ENCODE measurements at places on chromosomes 3 and 15. TPM values are rescaled to one million over a fixed set of nuclear protein-coding genes. Genes with fewer than 3 reads are reported as not detected.
A peak's percentile ranks its signal among the peaks of the same experiment; 100 is the strongest.

DNA sequence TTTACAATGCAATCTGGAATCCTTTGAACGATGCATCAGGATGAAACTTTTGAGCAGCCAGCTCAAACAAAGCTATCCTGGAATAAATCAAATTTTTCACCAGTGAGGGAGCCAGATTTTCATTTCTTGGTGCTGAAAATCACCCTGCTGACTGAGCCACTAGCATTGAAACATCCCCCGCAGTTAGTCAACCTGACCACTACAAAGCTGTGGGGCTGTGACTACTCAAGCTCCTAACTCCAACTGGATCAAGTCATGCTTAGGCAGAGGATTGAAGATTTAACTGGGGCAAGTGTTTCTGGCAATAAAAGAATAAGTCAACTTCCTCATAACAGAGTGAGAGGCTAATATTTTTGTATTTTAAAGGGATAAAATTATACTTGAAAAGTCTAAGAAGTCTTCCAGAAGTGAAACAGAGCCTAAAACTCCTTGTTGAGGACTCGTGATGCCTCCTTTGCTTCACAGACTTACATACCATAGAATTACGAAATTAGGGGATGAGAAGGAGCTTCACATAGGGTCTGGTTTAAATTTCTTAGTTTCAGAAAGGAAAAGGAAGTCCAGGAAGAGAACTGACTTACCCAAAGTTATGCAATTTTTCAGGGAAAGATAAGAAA is 177.8 kb downstream of the SERPINI1 start:
- peak; percentile 35 for DNase-seq

The PARP14 gene
- total RNA-seq, result 1.0 TPM

The PTH1R gene
- total RNA-seq, result 101 TPM

- DNase-seq, result peak; percentile 91
Measured at GRCh38 chr3:16600780-16601536, 4.3 kb downstream of the DAZL start.

DNA sequence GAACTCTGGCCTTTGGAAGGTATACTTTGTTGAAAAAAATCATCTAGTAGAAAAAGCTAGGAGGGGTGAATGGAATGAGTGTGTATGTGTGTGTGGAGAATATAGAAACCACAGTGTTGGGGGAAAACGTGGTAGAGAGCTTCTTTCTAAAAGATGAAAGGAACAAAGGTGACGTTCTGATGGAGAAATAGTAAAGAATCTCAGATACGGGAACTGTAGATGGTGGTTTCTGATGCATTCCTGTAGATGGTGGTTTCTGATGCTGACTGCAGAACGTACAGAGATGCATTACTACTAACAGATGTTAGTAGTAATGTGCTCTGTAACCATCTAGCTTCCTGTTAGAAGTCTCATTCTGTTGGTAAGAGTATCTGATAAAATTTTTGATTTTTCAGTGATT is 60.2 kb downstream of the VPS8 start:
- DNase-seq, result no peak

The DNAH12 gene
- total RNA-seq, result 0.57 TPM

GRCh38 chr3:45497963-45498362 is 96.6 kb upstream of the LIMD1 start:
- no peak for DNase-seq

GRCh38 chr3:38168151-38169026 is 3.1 kb downstream of the OXSR1 start:
- DNase-seq, result peak; percentile 42

- no peak for DNase-seq
Measured at GRCh38 chr3:149726716-149727407, 25.4 kb downstream of the COMMD2 start.

The ZNF385D gene
- total RNA-seq, result 1.3 TPM

DNA sequence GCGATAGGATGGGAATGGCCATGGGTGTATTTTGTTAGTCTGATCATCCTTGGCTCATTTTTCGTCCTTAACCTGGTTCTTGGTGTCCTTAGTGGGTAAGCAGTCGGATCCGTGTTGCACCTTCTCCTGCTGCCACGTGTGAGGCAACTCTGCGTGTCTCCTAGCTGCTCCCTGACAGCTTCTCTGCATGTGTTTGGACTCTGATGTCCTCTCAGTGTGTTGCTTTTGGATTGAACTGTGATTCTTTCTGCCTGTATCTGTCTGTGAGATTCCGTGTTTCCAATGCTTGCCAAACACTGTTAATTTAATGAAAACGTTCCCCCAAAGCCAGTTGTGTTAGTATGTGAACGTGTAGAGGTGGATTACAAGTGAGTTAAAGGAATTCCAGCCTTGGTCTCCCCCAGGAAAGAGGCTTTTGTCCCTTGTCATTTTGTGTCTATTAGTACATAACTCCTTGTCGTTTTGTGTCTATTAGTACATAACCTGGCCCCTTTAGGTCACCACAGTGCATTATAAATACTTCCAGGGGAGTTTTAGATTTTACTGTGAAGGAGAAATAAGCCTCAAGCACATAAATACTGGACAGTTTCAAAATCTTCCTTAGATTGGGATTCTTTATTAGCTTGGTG is 172.4 kb downstream of the CHDH start:
- DNase-seq, result no peak

GRCh38 chr15:101476756-101477155 is 12.8 kb downstream of the PCSK6 start:
- DNase-seq, result no peak

The TLR9 gene
- total RNA-seq, result not detected

The ZCWPW2 gene
- 0.70 TPM for total RNA-seq

DNA sequence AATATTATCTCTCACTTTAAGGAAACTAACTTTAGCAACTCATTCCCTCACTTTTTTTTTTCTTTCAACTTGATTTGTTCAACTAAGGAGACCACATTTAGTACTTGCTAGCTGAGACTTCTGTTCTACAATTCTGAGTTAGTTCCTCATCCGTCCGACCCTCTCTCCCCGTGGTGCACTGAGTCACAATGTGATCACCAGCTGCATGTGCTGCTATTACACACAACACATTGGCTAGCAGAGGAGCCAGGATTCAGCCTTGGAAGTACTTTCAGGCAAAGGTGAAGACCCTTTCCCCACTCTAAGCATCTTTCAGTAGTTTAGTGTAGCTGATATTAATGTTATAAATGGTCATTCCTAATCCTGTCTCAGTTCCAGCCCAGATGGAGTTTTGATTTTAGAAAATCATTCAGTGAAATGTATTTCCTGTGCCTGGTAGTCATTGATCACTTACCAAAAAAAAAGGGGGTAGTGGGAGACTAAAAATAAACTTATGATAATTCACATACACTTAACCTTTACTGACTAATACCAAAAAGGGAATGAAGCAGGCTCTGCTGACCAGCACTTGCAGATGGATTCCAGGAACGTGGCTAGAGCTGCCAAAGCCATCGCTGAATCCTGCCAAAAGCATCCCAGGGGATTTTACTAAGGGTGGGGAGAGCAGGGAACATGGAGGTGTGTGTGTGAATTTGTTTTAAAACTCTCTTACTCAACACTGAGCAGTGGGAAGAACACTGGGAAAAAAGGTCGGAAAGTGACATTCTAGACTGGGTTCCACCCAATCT is 424.8 kb downstream of the LPP start:
- peak; percentile 14 for DNase-seq

The PARP9 gene
- 0.42 TPM for total RNA-seq

DNA sequence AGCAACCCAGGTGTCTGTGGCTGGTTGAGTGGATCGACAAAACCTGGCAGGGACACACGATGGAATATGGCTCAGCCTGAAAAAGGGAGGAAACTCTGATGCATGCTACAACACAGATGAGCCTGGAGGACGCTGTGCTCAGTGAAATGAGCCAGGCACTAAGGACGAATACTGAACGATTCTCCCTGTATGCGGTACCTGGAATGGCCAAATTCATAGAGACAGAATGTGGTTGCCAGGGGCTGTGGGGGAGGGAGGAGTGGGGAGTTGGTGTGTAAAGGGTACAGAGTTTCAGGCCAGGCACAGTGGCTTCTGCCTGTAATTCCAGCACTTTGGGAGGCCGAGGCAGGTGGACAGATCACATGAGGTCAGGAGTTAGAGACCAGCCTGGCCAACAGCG is 35.1 kb downstream of the PCSK6 start:
- no peak for DNase-seq

The RBPMS2 gene
- 18.4 TPM for total RNA-seq

GRCh38 chr3:141663993-141664392 is 74.1 kb upstream of the RNF7 start:
- peak; percentile 46 for DNase-seq

DNA sequence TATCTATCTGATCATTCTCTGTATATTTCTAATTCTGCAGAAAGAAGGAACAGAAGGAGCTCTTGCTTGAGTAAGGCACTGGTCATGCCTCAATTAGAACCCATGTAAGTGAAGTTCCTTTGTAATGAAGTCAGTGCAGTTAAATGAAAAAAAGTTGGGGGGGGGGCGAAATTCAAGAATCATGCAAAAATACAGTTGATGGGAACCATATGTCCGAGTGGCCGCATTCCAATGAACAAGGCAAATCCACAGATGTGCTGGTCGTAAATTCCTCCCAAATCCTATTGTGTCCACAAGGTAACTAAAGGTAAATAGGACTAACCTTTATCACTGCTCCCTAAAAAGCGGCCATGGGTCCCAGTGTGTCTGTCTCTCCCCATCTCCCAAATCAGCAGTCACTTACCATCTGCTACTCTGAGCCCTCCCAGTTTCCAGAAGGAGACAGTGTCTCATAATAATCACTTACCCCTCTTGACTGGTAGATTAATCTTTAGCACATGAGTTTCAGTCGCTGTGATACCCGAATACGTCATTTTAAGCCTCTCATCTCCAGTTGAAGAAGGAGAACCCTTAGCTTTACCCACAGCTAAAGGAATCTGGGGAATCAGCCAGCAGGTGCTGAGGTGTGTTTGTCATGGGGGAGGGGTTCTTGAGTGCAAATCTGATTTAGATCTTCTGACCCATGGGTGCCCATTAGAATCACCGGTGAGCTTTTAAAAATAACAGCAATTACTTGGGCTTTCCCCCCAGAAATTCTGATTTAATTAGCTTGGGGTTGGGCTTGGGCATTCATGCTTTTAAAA is 56.3 kb upstream of the EPHB3 start:
- DNase-seq, result no peak

GRCh38 chr3:150232992-150233451 is 175.1 kb upstream of the TSC22D2 start:
- DNase-seq, result peak; percentile 66

DNA sequence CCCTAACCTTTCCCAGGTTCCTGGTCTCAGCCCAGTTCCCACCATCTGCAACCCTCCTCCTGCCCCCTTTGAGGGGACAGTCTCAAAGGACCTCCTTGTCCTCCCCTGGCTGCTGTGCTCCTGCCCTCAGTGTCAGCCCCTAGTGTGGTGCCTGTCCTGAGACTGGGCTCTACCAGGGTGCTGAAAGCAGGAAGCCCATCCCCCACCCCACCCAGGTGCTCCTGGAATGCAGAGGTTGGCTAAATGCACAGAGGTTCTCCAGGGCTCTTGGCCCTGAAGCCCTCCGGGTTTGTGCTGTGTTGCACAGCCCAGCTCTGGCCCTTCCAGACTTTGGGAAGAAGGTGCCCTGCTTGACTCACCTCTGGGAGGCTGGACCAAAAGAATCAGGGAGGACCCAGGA is 21.8 kb downstream of the C3orf18 start:
- DNase-seq, result no peak

DNA sequence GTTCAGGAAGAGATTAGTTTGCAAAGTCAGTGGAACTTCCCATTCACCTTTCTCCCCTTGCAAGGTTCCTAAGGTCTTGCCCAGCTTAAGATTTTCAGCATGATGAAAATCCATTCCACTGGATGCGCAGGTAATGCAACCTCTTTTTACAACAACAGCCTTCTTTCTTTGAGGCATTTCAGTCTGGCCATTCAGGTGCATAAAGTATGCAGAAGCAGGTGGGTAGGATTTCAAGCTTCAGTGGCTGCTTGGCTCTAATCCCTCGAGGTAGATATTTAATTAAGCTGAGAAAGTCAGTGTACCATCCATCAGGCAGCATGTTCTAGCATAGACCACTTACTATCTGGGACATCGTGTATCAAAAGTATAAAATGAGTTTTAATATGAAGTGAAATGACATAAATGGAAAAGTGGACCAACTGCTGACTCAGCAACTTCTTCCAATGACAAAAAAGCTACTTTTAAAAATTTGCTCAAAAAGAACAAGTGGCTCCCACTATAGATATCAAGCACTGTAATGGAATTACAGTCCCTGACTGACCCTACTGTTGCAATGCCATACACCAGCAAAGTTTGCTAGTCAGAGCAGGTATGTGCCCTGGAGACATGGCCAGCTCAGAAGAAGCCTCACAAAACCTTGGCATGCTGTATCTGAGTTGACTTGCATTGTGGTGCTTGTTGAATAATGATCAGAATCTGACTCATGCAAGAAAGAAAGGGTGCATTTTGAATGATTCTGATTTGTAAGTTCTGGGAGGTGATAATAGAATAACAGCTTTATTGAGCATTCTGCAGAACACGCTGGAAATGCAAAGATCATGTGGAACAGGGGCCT is 459.9 kb upstream of the MCTP2 start:
- no peak for DNase-seq

DNA sequence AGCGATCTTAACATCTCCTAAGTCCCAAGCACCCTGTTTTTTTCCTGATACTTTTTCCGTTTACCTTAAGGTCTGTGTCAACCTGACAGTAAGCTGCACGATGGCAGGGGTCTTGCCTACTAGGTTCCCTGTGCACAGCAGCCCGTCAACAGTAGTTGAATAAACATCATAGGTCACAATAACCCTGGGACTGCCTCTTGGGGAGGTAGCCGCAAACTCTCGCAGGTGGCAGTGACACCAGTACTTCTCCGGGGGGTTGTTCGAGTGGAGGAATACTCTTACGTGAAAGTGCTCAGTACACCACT is 365 bp upstream of the PDCD6IP start:
- DNase-seq, result no peak

DNA sequence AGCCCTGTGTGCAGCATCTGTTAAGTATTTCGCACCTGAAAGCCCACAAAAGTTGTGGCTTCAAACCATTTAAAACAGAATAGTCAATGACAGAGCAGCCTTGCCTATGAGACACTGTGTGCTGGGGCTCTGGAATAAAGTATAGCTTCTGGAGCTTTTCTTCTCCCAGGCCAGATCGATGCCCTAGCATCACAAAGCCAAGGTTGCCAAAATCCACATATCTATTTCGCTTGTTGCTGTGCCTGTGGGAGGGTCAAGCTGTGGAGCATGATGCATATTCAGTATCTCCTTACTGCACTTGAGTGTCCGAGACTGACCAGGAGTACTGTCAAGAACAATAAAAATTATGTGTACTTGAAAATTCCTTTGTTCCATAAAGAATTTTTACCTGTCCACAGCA is 7.6 kb downstream of the PLOD2 start:
- no peak for DNase-seq

The CNTN6 gene
- total RNA-seq, result 0.21 TPM

The CYP1A2 gene
- total RNA-seq, result not detected

GRCh38 chr3:33921608-33922007 is 123.2 kb downstream of the PDCD6IP start:
- DNase-seq, result no peak

The FAM107A gene
- not detected for total RNA-seq

DNA sequence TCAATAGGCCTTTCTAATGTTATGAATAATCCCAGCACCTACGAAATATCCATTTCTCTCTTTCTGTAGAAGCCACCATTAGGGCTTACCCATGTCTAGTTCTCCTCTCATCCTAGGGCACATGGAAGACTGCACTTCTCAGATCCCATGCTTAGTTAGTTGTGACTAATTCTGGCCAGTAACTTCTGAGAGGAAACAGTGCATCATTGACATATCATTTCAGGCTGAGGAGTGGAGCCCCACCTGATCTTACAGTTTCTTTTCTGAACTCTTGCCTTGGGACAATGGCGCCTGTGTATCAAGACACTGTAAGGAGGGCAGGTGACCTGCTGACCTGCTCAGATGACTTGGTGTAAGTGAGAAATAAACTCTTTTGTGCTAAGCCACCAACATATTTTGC is 39.4 kb upstream of the TBL1XR1 start:
- no peak for DNase-seq

The GPR15 gene
- not detected for total RNA-seq

Measured in cardiac muscle cell (in vitro differentiated cells and primary cell).